Cardiac septum (tissue), 1 donor: ENCODE measurements at places on chromosomes 4 and X. TPM values are rescaled to one million over a fixed set of nuclear protein-coding genes. Genes with fewer than 3 reads are reported as not detected.

GPR143 gene
- total RNA-seq = not detected

DNA sequence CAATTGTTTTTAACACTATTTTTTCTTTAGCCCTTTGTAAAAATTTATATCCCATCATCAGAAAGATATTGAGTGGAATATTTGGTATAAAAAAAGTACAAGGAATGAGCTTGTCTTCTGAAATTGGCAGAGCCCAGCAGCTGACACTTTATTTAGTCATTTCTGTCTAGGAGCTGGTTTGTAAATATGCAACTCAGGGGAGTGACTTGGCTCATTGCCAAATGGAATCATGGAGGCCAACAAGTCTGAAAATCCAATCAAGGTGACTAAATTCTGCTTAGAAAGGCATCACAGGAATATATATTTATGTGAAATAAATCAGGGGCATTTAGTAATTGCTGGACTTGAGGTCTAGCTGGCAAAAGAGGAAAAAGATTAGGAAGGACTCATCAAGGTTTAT lies 74.4 kb downstream of the OTC start:
- DNase-seq = no peak

GRCh38 chrX:132034648-132035047 lies 11.5 kb downstream of the STK26 start:
- DNase-seq = no peak

GRCh38 chr4:85228264-85228663 lies 246.7 kb upstream of the ARHGAP24 start:
- no peak for DNase-seq

RAB39B gene
- total RNA-seq = 0.35 TPM

GRCh38 chr4:183201331-183201730 lies 102.3 kb downstream of the WWC2 start:
- DNase-seq = no peak

SRPX2 gene
- 14.2 TPM for total RNA-seq

DNA sequence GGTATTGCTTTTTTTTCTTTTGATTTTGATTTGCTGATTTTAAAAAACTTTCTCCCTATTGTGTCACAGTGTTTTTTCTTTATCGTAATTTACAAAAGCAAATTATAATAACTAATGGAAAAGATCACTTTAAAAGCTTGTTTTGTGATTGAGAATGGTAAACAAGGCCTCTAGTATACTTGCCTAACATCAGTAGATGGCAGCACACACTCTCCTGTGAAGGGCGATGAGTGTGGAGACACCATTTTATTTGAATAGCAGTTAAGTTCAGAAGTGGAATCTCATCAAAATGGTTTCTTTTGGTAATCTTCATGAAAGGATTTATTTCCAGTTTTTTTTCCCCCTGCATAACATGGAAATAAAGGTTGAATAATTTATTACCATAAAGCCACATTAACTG lies 72.3 kb downstream of the PAK3 start:
- no peak for DNase-seq

DNA sequence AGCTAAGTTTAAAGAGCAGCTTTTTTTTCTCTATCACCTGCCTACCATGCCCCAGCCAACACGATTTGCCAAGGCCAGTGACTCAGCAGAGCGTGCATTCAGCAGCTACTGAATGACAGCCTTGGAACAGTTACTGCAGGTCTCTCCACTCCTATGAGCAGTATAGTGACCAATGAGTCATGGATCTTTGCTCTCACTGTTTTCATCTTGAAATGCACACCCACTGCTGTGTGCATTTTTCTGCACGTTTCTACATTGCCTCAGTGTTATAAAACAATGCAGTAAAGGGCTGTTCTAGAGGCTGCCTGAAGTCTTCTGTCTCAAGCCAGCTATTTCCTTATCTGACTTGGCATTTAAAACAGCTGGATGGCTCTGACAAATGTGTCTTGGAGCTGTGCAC lies 66.0 kb upstream of the C4orf54 start:
- DNase-seq = peak; percentile 80

TCEAL6 gene
- total RNA-seq = not detected

- DNase-seq = no peak
Observed at GRCh38 chr4:10456595-10457254, 501 bp downstream of the ZNF518B start.

BMP3 gene
- total RNA-seq = not detected

SPANXB1 gene
- not detected for total RNA-seq

DNA sequence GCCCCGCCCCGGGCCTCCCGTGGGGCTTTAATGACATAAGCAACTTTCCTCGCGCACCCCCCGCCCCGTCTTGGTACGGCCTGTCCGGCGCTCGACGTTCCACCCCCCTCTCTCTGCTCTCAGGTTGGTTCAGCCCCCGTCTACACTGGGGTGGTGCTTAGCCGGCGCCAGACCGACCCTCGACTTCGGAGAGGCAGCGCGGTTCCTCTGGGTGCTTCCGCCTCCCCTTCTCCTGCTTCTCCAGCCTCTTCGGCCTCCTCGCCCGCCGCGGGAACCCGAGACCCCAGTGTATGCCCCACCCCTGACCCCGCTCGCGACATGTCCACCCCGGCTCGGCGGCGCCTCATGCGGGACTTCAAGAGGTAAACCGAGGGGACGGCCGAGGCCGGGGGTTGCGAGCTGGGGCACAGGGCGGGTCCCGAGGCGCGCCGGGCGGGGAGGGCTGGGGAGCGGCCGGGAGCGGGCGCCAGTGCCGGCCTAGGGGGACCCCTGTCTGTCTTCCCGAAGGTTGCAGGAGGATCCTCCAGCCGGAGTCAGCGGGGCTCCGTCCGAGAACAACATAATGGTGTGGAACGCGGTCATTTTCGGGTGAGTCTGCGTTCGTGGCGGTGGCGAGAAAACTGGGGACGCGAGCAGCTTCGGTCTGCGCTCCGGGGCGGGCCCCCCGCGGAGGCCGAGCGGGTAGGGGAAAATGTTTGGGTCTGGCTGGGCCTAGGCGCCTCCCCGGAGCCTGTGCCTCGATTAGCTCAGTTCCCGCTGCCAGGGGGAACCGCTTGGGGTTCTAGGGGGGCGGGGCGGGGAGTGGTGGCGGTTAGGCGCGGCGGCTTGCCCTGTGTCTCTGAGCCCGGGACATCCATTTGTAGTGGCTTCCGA lies at the start of gene UBE2A:
TSS of gene UBE2A (plus strand) at position 170 of the 873 bp plus-strand sequence. CDS start at position 319, 149 bp downstream.
- peak; percentile 95 for DNase-seq

GRCh38 chr4:187479511-187479910 lies 516.1 kb upstream of the ZFP42 start:
- DNase-seq = no peak

GRCh38 chrX:130080791-130081367 lies 29.4 kb downstream of the ELF4 start:
- no peak for DNase-seq

SULT1E1 gene
- total RNA-seq = not detected

GRCh38 chrX:20212486-20213089 lies 54.1 kb downstream of the RPS6KA3 start:
- DNase-seq = no peak

UNC5C gene
- 1.7 TPM for total RNA-seq

DNA sequence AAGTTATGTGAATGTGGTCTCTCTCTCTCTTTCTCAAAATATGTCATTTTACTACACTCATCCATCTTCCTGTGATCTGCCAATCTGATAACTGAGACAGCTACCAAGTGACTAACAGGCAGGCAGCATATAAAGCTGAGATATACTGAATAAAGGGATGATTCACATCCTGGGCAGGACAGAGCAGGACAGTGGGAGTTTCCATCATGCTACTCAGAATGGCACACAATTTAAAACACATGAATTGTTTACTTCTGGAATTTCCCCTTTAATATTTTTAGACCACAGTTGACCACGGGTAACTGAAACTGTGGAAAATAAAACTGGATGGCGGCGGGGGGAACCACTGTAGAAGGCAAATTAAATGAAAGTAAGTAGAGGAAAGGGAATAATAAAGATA lies 58.6 kb upstream of the DCTD start:
- DNase-seq = no peak

MAP9 gene
- 9.3 TPM for total RNA-seq

SPIN2A gene
- 0.30 TPM for total RNA-seq

GRCh38 chrX:153703036-153703370 lies 15.3 kb downstream of the SLC6A8 start:
- no peak for DNase-seq

DNA sequence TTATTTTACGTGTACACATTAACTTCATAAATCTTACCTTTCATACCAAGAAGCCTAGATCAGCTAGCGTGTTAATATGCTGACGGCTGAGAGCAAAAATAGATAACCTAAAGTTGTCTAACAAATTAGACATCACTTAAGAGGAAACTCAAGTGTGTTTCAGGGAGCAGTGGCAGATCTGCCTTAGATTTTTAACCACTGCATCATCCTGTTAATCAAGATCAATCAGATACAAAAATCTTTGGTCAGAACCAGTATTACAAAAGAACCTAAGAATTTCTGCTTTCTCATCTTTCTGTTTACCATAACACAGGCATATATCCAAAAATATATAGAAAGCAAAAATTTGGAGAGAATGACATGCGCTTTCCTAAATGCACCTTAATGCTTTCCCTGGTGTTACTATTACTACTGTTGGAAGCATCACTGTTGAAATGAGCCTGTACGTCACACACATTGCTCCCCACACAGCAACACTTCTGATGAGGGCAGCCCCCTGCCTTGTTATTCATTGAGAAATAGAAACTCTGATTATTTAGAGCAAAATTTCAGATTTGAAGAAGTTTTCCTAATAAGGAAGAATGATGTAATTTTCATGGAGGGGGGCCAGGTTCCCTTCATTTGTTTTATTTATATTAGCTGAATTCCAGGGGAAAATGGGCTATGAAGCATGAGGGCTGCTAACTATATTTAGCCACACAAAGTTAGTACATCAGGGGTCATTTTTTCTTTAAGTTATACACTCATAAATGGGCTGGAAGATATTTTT lies 152.3 kb downstream of the CBR4 start:
- DNase-seq = no peak

DNA sequence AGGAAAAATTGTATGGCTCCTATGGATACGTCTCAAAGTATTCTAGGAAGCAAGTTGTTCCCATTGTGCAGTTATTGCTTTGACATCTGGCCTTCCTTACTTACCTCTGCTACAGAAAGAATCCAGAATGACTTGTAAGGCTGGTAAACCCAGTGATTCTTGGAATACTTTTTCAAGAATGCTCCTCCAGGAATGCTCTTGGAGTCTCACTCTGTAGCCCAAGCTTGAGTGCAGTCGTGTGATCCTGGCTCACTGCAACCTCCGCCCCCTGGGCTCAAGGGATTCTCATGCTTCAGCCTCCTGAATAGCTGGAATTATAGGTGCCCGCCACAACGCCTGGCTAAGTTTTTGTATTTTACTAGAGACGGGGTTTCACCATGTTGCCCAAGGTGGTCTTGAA lies 38.1 kb downstream of the GAB1 start:
- no peak for DNase-seq

- no peak for DNase-seq
Observed at GRCh38 chrX:40261833-40262156, 164.0 kb upstream of the BCOR start.

CXCL10 gene
- 2.3 TPM for total RNA-seq

RS1 gene
- not detected for total RNA-seq

GYPE gene
- total RNA-seq = 0.32 TPM

DNA sequence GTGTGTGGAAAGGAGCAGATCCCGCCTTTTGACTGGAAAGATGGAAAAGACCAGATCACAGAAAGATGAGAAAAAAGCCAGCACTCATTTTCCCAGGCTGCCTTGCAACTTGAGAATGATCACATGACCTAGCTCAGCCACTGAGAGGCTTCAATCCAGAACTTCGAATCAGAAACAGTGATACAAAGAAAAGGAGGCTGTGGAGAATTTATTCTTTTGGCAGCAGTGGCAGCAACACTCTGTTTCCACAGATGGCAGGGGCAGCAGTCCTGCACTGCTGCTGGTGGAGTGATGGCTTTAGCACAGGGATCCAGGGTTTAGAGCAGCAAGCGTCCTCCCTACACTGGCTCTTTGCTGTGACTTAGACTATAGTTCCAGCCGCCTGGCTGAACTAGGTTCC lies 77.8 kb upstream of the SH3RF1 start:
- DNase-seq = no peak

GRCh38 chr4:54229631-54230483 lies 764 bp downstream of the PDGFRA start:
- no peak for DNase-seq

MAOB gene
- 111 TPM for total RNA-seq

GRCh38 chr4:101398807-101399206 lies 51.5 kb upstream of the PPP3CA start:
- no peak for DNase-seq

- DNase-seq = peak; percentile 71
Observed at GRCh38 chr4:8545439-8545765, 34.8 kb upstream of the GPR78 start.

POF1B gene
- total RNA-seq = 3.7 TPM

DNA sequence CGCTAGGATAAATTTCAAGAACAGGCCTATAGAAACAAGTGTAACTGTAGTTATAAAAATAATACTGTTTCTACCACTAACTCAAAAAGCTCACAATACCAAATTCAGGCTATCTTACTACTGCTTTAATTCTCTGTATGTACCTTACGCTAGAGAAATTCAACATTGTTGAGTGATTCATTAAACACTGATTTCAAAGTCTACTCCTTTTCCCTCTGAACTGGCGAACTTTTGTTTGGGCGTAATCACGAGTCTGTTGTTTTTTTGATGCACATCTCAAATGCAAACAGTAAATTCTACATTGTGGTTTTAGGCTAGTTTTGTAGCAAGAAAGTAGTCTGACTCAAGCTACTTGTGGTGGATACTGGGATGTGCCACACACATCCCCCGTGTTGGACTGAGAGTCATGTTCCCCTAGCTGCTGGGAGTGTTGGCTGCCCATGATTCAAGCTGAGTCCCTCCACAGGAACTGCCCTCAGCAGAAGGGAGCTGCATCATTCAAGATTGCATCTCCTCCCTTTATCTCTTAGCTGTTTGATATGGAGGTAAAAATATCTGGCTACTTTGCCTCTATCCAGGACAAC lies 406.1 kb downstream of the RAPGEF2 start:
- no peak for DNase-seq

DNA sequence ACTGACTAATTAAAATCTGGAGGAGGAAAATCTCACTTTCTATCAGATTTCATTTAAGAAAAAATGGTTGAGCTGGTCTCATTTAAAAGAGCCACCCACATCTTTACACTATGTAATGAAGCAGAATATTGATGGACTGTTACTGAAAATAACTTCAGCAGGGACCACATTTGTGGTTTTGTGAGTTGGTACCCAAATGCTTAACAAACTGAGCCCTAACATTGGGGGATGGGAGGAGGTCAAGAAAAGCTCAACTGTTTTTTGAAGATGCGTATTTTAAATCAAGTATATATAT lies 30.1 kb downstream of the HOPX start:
- no peak for DNase-seq

DNA sequence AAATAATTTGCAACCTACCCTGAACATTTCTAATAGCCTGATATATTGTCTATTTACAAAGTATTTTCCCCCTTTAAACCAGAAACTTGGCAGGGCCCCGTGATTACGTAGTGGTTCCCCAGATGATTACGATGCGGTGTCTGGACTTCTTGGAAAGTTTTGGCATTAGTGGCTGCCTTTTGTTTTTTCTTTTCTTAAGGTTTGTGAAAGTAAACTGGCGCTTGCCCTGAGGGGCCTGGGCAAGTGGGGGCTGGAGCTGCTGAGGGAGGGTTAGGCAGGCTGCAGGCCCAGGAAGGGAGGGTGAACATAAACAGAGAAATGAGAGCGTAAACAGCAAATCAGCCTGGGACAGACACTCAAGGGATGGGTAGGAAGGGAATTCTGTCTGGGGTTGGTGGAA lies 123.6 kb upstream of the MSX1 start:
- peak; percentile 7 for DNase-seq

- DNase-seq = no peak
Observed at GRCh38 chr4:118773429-118773792, 62.5 kb downstream of the SEC24D start.
